Glutamatergic neuron (in vitro differentiated cells): ENCODE measurements at places on chromosomes 5 and 9.

- DNase-seq: no peak
Observed at GRCh38 chr5:58629271-58630159, 46.6 kb downstream of the RAB3C start.

- DNase-seq: no peak
Observed at GRCh38 chr9:78858266-78858665, 561.3 kb downstream of the PSAT1 start.

DNA sequence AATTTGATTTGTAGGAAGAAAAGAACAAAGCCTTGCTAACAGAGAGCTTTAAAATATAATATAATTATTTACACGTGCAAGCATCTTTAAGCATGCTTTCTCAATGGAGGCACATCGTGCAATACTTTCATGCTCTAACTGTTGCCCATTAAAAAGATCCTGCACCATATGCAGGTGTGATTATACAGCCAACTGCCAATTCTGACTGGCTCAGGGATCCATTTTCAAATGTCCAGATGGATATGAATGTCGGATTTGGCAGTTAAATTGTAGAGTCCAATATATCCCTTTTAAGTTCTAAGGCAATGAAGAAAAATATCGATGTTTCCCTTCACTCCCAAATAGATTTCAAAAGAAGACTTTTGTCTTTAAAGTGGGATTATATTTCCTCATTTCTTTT lies 416.4 kb upstream of the CD180 start:
- DNase-seq: no peak

DNA sequence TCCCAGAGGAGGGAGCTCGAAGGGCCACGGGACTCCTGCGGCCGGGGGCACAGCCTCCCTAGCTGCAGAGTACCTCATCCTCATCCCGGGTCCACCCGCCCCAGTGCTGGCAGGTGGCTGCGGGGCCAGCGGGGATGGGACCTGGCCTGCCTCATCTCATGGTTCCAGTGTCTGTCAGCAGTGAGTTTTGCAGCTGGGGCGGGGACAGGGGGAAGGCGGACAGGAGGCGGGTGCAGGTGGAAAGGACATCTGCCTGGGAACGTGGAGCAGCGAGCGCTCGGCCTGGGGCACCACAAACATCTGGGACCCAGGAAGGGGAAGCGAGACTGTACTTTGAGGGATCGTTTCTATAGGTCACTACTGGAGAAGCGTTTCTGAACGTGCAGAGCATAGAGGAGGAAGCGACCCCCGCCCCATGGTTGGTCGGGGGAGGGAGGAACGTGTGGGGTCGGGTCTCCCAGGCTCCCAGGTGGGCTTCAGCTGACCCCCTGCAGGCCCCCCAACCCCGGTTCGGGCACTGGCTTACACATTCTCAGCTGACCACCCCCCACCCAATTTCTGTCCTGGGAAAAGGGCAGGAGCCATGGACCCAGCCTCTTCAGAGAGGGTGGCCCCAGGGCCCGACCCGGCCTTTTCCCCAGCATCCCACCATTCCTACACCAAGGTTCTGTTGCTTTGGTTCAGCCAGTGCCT lies 56.5 kb upstream of the NOTCH1 start:
- DNase-seq: no peak

DNA sequence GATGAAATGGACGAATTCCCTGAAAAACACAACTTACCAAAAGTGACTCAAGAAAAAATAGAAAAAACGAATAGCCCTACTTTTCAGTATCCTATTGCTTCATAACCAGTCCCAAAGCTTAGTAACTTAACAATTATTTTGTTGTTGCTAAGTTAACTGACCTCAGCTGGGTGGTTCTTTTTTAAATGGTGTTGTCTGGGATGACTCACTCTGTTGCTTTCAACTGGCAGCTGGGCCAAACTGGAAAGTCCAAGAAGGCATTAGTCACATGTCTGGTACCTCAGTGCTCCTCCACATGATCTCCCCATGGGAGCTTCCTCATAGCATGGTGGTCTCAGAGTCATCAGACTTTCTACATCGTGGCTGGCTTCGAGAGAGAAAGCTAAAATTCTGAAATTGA lies 47.8 kb upstream of the ADAMTS2 start:
- DNase-seq: no peak

DNA sequence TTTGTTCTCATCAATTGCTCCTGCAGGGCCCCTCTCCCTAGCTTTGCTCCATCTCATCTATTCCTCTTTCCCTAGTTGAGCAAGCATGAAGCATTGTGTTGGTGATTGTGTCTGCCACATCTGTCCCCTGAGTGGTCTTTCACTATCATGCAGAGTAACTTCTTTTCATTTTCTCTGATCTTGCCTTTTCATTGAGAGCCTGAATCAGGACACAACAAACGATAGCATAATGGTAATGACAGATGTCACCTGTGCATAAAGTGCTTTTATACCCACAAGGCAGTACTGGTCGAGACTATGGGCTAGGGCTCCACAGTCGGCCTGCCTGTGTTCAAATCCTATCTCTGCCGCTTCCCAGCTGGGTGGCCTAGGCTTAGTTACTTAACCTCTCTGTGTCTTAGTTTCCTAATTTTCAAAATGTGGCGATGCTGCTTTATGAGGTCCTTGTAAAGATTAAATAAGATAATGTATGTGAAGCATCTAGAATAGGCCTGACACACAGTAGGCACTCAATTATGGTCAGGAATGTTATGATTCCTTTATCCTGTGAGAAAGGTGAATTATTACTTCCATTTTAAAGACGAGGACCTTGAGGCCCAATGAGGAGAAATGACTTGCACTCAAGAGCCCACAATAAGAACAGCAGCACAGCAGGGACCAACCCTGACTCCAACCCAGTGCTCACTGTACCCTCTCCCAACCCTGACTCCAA lies 137.1 kb upstream of the ZNF618 start:
- DNase-seq: no peak

- DNase-seq: no peak
Observed at GRCh38 chr9:133930682-133931485, 61.2 kb downstream of the VAV2 start.

DNA sequence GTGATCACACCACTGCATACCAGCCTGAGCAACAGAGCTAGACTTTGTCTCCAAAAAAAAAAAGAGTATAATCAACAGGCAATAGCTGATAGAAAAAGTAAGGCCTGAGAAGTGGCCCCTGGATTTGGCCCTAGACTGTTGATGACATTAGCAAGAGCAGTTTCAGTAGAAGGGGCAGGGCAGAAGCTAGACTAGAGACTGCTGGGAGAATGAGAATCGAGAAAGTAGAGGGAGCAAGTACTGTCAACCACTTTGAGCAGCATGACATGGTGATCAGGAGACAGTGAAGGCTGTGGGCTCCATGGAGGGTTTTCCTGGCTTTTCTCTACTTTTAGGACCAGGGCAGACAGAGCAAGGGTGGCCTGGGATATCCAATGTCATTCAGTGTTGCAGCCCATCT lies 34.9 kb upstream of the B4GALT1 start:
- DNase-seq: no peak

DNA sequence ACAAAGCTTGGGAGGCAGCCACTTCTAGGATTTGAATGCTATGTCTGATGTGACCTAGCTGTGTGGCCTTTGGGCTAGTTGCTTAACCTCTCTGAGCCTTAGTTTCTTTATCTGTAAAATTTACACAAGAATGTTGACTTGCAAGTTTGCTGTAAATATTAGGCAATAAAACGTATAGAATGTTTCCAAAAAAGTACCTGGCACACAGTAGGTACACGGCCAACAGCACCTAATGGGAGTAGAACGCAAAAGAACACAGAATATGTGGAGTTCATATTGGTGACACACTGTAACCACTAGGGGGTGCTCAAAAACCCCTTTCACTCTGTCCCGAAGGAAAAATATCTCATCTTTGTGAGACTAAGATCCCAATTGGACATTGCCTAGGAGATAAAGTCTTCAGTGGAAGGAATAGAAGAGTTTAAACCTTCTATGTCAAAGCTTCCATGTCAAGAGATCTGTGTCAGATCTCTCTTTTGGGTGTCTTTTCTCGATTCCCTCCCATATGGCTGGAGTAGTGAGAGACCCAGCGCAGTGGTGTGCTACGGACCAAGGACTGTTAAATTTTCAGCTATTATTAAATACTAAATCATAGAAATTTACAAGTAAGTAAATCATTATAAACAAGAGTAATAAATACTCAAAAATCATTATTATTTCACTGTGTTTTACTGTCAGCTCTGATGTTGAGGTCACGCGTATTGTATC lies 145.4 kb upstream of the RAD23B start:
- DNase-seq: no peak

DNA sequence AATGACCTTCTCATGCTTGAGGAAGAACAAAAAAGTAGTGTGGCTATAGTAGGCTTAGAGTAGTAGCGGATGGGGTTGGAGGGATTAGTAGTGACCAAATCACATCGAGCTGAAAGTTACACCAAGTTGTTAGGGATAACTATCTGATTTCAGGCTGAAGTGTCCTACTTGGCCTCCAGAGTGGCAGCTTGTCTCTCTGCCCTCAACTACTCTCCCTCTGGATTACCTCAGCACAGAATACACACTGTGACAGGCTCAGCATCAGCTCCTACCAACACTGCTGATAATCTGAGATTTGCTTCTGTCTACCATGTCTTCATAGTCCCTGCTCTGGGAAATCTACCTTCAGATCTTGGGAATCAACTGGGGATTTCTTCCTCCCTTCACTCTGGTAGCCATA lies 714.6 kb upstream of the GRAMD2B start:
- no peak for DNase-seq

- no peak for DNase-seq
Observed at GRCh38 chr9:2180704-2181103, 165.6 kb downstream of the SMARCA2 start.

- DNase-seq: no peak
Observed at GRCh38 chr9:127890053-127890452, 9.3 kb downstream of the ST6GALNAC6 start.

- peak; percentile 30 for DNase-seq
Observed at GRCh38 chr9:97557606-97558095, 56.2 kb downstream of the TMOD1 start.

DNA sequence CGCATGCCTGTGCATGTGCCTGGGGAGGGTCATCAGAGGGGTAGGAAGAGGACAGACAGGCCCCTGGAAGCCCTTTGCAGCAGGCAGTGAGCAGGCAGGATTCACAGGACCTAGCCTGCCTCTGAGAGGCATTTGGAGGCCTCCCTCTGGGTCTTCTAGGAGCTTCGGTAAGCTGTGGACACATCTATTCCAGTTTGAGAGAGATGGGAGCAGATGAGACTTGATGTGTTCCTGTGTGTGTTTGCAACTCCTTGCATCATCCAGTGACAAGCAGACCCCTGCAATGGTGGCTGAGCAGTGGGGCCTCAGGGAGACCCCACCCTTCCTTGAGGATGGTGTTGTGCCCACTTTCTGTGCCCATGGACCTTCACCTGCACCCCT lies 64.0 kb downstream of the GADD45G start:
- DNase-seq: no peak

- no peak for DNase-seq
Observed at GRCh38 chr5:177314376-177315342, 3.0 kb upstream of the MXD3 start.

GRCh38 chr5:112049738-112050137 lies 292.7 kb upstream of the NREP start:
- DNase-seq: no peak

- DNase-seq: peak; percentile 3
Observed at GRCh38 chr9:127182901-127183746, 60.7 kb upstream of the ANGPTL2 start.

- DNase-seq: peak; percentile 2
Observed at GRCh38 chr9:134623258-134624066, 18.1 kb upstream of the COL5A1 start.

GRCh38 chr5:4909086-4909485 lies 231.0 kb upstream of the ADAMTS16 start:
- DNase-seq: no peak

GRCh38 chr5:144864118-144864517 lies 693.4 kb downstream of the KCTD16 start:
- no peak for DNase-seq

DNA sequence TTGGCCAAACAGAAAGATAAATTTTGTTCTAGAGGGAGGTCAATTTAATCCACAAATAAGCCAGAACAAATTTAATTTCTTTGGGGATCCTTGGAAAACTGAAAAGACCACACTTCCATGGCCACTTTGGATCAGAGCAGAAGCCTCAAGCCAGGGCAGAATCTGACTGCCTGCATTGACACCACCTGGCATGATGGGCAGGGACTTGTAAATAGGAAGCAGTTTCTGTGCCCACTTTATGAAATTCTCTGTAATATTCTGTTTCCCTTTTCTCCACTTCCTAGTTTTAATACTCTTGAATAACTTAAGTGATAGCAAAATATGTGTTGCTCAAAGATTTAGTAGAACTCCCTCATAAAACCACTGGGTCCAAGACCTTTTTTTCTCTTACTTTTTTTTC lies 6.7 kb upstream of the TMEM252 start:
- DNase-seq: no peak
